ENCODE measurements at places on chromosomes 1 and 21.
A peak's percentile ranks its signal among the peaks of the same experiment; 100 is the strongest.

DNA sequence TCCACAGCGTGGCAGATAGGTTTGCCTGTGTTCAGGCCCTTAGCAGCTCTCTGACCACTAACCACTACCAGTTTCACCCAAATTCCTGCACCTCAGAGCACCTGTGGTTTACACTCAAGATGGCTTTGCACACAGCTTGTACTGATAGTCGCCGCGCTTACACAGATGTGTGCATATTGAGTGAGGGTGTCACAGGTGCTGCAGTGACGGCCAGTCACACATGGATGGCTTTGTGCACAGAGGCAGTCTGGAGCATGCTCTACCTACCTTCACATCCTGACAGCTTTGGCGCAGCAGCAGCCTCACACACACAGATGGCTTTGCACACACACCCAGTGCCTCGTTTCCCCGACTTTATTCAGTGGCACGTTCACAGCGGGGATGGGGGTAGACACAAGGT is 7.5 kb downstream of the DMAP1 start:
- no peak for DNase-seq

DNA sequence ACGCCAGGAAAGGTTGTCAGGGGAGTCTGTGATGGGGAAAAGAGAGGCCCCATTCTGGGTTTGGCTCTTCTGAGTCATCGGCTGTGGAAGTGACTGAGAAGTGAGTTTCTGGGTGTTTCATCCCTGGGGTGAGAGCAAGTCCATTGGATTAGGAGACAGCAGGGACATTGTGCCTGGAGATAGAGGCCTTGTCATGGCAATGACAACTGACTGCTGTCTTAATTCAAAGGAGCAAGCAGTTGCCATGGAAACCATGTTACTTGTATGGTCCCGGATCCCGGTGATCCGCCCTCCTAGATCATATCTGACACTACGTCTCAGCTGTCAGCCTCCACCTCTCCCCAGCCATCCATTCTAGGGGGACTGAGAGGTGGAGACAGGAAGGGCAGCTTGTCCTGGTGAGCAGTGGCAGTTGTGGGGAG is 34.4 kb downstream of the KIAA0040 start:
- DNase-seq = no peak

DNA sequence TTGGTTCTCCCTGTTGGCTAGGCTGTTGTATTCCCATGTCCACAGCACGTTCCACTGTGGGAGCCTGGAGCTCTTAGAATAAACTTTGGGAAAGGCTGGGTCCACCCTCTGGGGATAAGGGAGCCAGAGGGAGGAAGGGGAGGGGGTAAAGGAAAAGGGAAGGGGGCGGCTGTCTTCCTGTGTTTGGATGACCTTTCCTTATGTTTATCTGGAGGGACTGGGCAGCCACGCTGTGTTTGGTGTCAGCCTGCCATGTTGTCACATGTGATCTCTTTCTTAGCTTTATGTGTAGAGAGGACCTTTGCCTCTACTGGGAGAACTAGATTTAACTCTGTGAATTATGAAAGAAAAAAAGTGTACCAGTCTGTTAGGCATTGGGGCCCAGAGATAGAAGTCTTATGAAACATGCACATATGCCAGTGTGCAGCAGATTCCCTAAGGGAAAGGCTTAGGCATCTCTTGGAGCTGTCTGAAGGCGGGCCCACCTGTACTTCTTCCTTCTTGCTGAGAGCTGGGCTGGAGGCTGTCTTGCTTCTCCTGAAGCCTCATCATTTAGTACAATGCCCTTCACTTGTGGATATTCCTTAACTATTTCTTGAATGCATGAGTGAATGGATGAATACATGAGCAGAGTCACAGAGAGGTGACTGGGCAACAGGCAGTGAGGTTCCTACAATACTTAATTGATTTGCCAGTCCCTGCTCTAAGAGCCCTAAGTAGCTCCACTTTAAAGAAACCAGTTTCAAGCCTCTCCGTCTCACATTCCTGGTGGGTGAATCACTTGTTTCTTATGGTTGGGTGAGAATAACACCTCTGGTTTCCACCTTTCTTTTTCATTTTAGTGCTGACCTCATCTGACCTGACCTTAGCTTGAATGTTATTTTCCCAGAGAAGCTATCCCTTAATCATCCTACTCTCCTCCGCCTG is 62.5 kb upstream of the ARHGAP29 start:
- no peak for DNase-seq

- no peak for DNase-seq
Measured at GRCh38 chr1:15236746-15237145, 10.3 kb upstream of the FHAD1 start.

- DNase-seq = peak; percentile 41
Measured at GRCh38 chr1:27509127-27510080, 19.4 kb upstream of the WASF2 start.

GRCh38 chr1:155141749-155142148 is 1.4 kb upstream of the DPM3 start:
- no peak for DNase-seq

- DNase-seq = no peak
Measured at GRCh38 chr1:41655632-41656031, 171.1 kb upstream of the EDN2 start.

- no peak for DNase-seq
Measured at GRCh38 chr1:201463071-201463552, 5.9 kb downstream of the PHLDA3 start.

DNA sequence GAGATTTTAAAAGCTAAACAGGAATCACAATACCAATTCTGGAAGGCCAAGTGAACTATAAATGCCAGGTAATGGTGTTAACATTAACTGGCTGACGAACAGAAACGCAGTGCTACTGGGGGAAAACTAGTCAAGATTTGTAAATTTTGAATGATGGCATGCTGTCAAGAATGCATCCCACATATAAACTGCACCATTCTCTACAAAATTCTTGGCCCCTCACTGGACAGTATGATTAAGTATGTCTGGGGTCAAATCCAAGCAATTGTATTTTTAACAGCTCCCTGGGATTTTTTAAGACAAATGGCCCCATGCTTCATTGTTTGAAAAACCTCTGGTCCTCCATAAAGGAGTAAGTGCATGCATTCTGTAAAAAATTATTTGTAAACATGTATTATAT is 73.2 kb upstream of the COA6 start:
- no peak for DNase-seq

DNA sequence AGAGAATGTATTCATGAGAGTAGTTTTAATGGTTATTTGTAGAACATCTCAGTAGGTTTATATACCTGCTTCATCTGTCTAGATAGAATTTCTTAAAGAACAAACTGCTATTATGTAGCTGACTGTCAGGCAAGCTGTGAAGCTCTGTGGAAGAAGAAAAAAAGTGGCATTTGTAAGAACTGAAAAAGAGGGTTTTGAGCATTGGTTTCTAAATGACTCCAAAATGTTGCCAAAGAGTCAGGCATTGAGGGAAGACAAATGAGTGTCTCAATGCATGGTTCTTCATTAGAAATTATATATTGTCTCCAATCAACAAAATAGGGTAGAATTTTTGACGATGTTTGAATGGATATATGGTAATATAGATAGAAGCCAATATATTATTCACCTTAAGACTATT is 1276.1 kb downstream of the KCNT2 start:
- no peak for DNase-seq

DNA sequence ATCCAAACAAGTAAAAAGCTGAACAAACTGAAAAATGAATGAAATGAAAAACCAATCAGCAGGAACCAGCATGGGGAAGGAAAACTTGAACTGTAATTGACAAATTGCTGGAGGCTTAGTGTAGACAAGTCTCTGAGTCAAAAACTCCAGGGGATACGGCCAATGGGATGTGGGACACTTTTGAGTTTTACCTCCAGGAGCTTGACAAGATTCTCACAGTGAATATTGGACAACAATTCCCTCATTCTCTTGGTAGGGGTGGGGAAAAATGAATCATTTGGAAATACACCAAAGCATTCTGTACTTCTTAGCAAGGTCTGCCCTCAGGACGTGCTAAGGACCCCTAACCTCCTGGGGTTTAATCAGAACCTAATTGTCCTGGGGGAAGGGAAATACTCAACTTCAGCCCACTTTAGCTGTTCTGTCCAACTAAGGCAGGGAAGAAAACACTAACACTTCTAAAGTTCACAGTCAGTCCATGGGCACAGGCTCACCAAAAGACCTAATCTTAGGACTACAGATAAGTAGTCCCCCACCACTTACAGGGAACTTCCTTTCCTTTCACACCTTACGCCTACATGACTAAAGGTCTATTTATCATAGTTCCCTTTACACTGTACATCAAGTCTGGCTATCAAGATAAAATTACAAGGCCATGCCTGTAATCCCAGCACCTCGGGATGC is 60.7 kb upstream of the CDC42BPA start:
- no peak for DNase-seq

- no peak for DNase-seq
Measured at GRCh38 chr1:228987736-228988506, 252.6 kb downstream of the RHOU start.

GRCh38 chr1:36573445-36573844 is 90.7 kb upstream of the CSF3R start:
- DNase-seq = no peak

DNA sequence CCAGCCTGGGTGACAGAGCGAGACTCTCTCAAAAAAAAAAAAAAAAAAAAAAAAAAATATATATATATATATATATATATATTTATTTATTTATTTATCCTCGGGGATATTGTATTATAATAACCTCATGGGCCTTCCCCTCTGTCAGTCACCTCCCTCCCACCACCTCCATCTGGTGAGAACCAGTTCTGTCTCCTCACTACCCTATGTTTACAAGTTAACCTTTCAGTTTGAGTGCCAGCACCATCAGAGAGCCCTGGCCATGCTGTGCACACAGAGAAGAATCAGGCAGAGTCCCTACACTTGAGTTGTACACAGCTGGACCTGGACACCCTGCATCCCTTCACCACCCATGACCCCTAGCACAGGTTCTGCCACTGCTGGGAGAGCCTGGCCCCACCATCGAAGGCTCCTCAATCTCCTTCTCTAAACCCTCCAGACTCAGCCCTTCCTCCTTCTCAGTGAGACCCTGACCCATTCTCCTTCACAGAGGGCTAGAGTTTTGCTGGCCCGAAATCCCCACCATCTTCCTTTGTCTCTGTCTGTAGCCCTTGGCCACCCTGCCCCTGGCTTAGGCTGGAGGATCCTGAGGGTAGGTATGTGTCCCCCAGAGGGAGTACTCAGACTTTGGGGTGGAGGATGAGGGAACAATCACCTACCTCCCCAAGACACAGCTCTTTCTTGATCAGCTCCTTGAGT is 1.2 kb downstream of the S100A5 start:
- DNase-seq = no peak

DNA sequence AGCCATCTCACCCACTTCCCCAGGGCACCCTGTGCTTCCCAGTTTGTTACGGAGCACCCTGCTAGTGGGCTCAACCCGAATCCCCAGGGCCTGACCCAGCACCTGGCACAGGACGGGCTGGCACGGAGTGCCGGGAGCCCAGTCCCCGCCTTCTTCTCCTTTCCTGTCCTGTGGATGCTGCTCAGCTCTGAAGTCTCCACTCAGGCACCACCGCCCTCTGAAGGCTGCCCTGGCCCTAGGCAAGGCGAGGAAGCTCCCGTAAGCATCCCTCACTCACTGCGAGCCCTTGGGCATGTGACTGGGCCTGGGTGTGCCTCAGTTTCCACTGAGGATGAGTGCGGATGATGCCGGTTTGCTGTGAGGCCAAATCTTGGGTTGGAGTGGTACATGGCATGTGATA is 21.8 kb downstream of the SLC1A7 start:
- DNase-seq = no peak

GRCh38 chr1:176448340-176448739 is 14.6 kb upstream of the PAPPA2 start:
- DNase-seq = no peak

GRCh38 chr1:117793413-117793812 is 136.0 kb downstream of the GDAP2 start:
- no peak for DNase-seq

DNA sequence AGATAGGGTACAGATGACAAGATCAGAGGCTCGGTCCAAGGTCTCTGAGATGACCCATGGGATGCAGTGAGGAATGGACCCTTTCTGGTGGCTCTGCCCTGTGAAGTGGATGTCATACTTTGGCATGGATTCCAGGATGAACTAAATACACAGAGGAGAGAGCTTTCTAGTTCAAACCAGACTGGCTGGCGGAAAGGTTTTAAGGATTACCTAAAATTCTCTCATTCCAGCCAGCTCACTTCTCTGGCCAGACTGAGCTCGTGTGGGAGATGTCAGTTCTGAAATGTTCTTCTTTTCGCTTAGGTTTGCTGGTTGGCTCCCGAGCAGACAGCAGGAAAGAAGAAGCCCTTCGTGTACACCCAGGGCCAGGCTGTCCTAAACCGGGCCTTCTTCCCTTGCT is 6.2 kb downstream of the RNPEP start:
- no peak for DNase-seq

GRCh38 chr1:207941665-207942064 is 30.7 kb upstream of the CD34 start:
- peak; percentile 79 for DNase-seq

DNA sequence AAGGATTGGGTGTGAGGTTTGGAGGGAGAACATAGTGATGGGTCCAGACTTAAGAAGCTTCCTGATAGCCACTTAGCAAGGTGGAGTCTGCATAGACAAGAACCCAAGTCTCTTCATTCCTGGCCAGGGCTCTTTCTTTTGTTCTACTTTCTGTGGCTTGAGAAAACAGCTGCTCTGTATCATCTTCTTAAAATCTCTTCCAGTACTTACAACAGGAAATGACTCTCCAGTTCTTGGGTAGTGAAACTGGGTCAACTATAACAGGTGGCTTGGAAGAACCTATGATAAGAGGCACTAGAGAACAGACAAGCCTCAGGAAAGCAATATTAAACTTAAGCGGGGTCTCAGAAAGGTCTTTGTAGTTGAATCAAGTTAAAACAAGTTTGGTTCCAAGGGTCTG is 148.1 kb upstream of the USP24 start:
- no peak for DNase-seq

- no peak for DNase-seq
Measured at GRCh38 chr1:18348354-18348753, 132.4 kb upstream of the KLHDC7A start.

DNA sequence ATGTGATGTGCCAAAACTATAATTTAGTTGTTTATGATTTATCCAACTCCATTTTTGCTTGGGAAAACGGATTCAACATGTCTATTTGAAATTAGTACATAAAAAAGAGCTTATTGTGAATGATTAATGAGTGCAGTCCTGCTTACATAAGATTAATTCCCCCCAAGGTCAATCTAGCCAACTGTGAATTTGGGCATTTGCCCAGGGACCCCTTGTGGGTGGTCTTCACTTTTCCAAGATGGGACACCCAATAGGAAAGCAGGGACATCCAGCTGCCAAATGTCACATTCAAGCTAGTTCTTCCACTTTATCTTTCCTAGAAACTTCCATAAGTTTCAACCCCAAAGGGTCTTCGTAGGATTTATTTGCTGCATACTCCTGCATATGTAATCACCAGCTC is 362.4 kb upstream of the PKN2 start:
- DNase-seq = no peak

Measured in right forelimb (tissue), 1 donor.